Chondrocyte (in vitro differentiated cells): ENCODE measurements at places on chromosomes 16 and 17. TPM values are rescaled to one million over a fixed set of nuclear protein-coding genes. Genes with fewer than 3 reads are reported as not detected.
A peak's percentile ranks its signal among the peaks of the same experiment; 100 is the strongest.

Gene HOXB3
- 0.18 to 0.57 TPM in 2 of 3 replicates, not detected in the other for total RNA-seq

DNA sequence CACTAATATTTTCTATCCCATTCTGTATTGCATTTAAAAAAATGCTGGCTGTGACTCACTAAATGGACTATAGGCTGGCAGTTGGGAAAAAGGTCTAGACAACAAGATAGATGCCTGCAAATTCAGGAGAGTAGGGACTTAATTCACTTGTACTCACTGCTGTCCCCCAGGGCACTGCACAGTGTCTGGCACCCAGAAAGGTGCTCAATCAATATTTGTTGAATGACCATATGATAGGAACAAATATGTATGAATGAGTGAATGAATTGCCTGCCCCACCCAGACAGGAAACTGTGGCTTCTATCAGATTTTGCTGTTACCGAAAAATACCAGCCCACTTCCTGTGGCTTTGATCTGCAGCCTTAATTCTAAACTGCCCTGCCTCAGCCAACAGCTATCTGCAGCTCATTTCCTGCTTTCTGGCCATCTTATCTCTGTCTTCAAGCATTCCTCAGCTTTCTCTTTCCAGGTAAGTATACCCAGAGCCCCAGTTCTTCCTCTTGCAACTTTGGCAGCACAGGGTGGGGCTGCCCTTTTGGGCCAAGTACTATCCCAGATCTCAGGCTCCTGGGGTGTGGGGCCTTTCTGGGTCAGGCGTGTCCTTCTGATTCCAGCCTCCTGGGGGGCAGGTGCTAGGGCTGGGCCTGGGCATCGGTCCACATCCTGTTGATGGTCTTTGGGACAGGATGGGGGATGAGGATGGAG, 15.3 kb upstream of the TNS4 start:
- peak; percentile 68 for DNase-seq

DNA sequence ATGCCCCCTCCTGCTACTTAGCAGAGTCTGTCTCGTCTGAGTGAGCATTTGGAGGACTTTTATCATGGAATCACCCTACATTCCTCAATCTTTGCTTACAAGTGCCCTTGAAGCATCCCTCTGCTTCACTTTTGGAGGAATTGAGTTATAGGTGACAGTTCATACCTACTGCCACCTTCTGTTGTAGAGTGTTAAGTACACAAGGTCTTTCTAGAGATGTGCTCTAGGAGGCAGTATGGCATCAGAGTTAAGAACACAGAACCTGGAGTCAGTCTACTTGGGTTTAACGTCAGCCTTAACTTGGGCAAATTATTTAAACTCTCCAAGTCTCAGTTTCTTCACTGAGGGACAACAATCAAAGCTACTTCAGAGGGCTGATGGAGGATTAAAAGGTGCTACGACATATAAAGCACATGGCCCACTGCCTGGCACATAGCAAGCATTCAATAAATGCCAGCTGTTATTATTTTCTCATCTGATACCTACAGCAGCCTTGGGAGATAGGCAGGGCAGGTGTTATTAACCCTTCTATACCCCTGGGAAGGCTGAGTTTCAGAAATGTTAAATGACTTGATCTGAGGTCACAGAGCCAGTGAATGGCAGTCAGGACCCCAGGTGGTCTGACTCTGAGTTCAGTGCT, 62.2 kb downstream of the UTP18 start:
- DNase-seq = no peak

DNA sequence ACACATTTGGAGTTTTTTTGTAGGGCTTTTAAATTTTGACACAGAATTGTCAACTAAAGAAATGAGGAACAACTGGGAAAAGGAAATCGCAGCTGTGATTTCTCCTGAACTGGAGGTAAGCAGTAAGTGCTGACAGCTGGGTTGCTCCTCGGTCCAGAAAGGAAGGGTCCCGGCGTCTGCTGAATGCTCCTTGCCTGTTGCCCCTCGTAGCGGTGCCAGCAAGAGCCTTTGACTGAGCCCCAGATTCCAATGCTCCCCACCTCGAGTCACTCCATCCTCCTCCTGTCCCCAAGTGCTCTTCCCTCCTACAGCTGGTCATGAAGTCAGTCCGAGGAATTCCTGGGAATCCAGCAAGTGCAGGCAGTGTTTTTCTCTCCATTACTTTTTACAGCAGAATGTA, 32.0 kb upstream of the ENDOV start:
- DNase-seq = no peak

- no peak for DNase-seq
These were observed 18.7 kb upstream of the NSMCE1 start for GRCh38 chr16:27287051-27287811.

- no peak for DNase-seq
These were observed 52.1 kb downstream of the CUEDC1 start for GRCh38 chr17:57902800-57903759.

Gene BCL6B
- not detected in 3 replicates for total RNA-seq

DNA sequence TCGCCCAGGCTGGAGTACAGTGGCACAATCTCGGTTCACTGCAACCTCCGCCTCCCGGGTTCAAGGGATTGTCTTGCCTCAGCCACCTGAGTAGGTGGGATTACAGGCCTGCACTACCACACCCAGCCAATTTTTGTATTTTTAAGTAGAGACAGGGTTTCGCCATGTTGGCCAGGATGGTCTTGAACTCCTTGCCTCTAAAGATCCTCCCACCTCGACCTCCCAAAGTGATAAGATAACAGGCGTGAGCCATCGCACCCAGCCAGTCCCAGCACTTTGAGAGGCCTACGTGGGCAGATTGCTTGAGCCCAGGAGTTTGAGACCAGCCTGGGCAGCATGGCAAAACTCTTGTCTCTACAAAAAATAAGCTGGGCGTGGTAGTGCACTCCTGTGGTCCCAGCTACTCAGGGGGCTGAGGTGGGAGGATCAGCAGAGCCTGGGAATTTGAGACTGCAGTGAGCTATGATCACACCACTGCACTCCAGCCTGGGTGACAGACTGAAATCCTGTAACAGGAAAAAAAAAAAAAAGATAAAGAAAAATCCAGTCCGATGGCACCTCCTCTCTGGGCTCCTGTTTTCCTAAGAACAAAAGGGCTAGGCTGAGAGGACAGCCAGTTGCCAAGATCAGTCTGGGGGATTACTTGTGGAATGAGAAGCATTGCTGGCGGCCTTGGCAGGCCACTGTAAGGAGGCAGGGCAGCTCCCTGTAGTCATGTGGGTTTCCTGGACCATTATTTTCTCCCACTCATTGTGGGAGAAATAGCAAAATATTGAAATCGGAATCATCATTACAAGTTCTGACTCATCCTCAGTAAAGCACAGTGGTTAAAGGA, 3.0 kb upstream of the PIPOX start:
- DNase-seq = no peak
